A549 (cell line): ENCODE measurements at places on chromosomes 5 and 9.

DNA sequence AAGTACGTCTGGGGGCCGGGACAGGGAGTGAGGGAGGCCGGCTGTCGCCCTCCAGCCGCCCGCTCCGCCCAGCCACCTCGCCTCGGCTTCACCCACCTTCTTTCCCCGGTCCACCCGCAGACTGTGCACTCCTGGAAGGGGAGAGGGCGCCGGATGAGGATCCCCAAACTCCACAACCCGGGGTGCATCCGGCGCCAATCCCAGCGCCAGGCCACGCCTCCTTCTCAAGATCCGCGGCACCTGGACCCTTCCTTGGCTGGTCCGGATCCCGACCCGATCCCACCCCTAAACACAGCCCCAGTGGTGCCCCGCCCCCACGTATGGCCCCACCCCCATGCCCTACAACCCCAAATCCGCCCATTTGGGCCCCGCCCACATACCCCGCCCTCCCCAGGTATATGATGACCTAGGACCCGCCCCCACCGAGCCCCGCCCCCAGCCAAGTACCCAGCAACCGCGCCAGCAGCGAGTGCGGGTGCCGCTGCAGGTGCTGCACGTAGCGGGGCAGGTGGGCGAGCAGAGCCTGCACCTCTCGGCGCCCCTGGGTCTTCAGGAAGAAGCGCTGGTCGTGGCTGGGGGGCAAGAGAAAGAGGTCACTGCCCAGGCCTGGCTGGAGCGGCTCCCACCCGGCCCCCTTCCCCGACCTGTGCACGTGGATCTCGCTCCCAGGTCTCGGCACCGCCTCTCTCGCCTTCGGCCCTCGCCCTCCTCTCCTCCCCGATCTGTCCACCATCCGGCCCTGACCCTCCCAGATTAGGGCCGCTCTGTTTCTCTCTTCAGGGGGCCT lies 3.2 kb downstream of the PIP5KL1 start:
- no peak for DNase-seq

DNA sequence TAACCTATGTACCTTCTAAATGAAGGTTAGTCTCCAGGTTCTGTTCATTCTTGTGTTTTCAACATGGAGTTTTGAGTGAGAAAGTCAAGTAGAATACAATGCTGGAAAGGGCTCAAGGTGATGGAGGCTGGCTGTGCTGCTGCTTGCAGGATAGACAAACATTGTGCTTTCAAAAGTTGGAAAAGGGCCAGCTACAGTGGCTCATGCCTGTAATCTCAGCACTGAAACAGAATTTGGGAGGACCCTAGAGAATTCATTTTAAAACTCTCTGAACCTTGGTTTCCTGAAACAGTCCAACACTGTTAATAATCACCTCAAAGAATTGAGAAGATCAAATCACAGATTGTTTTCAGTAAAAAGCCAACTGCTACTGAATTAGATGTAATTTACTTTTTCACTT lies 15.4 kb upstream of the IARS1 start:
- no peak for DNase-seq

DNA sequence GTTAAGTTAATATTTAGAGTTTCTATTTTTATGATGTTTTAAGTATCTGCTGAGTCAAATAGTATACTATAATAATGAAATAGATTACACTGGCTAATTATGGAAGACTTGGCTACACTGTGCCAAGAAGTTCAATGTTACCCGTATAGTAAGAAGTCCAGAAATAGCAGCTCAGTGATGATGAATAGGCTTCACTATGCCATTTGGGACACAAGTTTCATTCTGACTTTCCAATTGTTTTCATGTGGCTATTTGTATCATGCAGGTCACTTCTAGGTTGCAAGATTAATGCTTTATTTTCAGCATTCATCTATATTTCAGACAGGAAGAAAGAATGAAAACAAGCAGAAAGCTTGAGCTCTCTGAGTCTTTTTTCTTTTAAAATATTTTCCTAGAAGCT lies 194.5 kb upstream of the RIOK2 start:
- no peak for DNase-seq

DNA sequence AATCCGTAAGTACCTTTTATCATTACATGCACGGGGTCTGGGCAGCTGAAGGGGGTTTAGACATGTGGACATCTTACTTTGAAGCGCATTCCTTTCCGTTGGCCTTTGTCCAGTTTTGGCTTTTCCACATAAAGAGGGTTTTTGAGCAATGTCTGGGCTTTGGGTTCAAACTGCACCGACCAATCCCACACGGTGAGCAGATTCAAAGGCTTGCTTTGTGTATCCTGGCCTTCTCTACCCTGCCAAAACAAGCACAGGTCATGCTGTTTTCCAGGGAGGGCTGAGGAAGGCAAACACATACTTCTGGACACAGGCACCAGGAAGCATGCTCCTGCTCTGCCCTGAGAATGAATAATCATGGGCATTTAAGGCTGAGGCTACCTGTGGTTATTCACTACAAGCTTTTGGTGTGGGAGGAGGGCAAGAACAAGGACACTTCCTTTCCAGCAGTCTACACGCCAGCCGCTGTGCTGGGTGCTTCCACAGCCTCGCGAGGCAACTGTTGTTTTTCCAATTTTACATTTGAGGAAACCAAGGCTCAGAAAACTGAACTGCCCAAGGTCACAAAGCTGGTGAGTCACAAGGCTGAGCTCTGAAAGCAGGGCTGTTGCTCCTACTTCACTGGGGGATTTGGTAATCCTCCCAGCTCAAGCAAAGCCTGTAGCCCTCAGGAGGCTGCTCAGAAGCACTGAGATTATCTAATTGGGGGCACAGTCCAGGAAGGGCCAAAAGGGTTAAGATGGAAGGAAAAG lies 59.8 kb upstream of the GOLPH3 start:
- DNase-seq, result no peak

DNA sequence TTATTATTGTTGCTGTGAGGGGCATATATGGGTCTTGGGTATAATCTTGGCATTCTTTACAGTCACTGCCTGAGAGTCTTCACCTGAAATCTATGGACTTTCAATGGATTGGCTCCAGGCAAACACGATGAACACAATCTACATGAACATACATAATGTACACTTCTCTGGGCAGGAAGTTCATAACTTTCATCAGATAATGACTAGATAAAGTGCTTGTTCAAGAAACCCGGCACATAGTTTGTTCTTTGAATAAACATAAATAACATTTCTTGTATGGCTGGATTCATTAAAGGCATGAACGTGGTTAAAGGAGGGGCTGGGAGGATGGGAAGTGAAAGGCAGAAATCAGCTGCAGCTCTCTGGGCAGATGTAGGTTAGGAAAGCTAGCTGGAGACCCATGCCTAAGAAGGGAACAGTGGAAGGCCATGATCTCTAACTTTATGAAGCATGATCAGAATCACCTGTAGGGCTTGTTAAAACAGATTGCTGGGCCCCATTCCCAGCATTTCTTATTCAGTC lies 306.9 kb upstream of the EFNA5 start:
- no peak for DNase-seq

DNA sequence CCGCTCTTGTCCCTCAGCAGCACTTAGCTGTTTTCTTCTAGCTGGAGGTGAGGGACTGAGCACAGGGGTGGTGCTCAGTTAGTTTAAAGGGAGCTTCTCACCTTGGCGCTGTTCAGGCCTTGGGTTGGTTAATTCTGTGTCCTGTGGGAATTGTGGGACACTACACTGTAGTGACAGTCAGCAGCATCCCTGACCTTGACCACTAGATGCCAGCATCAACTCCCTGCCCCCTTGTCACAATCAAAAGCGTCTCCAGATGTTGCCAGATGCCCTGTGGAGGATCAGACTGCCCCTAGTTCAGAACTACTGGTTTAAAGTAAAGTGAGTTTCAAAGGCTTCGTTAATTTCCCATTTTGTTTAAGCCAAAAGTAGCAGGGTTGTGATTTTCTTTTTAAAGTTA lies 65.5 kb upstream of the DMRT3 start:
- no peak for DNase-seq
